Pons (tissue), 1 donor: ENCODE measurements at places on chromosomes 11 and 22.
A peak's percentile ranks its signal among the peaks of the same experiment; 100 is the strongest.

DNA sequence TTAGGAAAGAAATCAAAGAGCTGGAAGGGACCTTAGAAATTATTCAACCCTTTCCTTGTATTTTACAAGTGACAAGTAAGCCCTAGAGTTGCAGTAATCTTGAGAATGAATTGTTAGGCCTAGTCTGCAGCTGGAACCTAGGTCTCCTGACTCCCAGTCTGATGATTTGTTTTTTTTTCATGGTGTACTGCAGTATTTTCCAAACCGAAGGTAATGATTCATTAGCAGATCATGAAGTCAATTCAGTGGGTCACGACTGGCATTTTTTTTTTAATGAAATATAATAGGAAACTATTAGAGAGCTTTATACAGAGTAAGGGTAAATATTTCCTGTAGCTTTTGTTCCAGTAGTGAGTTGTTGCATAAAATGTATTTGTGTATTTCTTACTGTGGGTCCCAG is 42.8 kb downstream of the EXT2 start:
- no peak for DNase-seq

DNA sequence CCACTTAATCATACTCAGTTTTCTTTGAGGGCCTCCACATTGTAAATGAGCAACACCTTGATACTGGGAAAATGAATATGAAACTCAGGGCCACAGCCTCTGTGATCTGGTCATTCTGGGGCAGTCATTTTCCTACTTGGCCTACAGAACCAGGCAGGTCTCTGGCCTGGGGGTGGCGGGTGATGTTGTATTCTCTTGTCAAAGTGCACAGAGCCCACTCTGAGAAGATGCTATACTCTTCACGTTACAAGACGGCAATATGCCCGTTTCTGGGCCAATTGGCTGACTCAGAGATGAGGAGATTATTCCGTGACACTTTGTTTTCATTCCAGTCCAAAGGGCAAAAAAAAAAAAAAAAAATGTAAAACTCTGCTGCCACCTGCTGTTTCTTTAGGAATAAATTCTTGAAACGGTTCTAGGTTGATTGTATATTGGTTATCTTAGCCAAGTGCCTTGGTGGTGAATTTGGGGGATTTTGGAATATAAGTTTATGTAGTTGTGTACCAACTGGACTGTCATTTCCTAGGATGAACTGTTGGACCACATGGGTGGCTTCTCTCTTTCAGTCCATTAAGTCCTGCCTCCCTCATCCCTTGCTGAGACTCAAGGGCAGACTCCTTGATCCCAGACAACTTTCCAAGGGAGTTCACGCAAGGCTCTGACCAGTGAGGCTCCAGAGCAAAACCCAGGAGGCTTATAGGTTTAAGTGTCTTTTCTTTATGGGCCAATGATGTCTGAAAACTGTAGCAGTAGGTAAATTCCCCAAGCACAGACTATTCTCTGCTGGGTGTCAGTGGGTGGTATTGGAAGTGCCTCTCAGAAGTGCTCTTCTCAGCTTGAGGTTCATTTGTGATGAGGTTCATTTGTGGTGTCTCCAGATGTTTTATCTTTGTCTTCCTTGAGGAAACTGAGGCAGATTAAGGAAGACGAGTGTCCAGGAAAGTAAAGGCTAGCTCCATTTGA is 18.2 kb downstream of the ADM start:
- peak; percentile 79 for DNase-seq

- DNase-seq = no peak
Measured at GRCh38 chr11:17164361-17165246, 43.2 kb downstream of the PIK3C2A start.

DNA sequence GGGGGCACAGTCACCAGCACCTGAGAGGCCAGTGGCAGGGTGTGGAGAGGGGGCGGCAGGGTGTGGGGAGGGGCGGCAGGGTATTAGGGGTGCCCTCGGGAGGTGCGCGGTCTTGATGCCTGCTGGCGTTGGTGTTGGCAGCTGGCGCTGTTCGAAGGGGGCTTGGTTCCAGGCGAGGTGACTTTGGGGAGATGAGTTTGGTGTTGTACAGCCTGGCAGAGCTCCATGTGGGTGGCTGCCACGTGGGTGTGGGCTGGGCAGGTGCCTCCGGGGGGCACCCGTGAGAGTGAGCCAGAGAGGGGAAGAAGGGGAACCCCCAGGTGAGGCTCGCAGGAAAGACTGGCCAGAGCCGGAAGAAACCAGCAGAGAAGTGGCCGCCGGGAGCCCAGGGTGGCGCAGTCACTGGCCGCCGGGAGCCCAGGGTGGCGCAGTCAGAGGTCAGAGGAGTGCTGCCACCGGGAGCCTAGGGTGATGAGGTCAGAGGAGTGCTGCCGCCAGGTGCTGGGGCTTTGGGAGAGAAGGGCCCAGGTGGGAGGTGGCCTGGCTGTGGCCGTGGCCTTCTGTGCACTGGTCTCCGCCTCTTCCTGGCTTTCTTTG is 44.7 kb downstream of the MUC6 start:
- DNase-seq = no peak

DNA sequence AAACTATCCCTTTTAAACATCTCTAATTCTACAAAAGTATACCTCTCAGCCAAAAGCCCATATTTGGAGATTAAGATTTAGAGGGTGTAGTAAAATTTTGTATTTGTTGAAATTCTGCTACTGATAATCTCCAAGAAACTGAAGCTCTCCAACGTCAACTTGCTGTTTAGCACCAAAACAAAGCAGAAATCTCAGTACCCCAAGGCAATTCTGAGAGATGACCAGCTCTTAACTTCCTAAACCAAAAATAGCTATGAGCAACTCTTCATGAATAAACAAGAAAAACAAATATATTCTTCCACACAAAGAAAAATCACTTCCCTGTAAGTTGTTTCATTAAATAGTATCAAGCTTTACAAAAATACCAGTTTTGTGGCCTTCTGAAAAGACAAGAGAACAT is 13.3 kb downstream of the RRAS2 start:
- no peak for DNase-seq
